ENCODE measurements at places on chromosomes 16 and 17. TPM values are rescaled to one million over a fixed set of nuclear protein-coding genes. Genes with fewer than 3 reads are reported as not detected.

DNA sequence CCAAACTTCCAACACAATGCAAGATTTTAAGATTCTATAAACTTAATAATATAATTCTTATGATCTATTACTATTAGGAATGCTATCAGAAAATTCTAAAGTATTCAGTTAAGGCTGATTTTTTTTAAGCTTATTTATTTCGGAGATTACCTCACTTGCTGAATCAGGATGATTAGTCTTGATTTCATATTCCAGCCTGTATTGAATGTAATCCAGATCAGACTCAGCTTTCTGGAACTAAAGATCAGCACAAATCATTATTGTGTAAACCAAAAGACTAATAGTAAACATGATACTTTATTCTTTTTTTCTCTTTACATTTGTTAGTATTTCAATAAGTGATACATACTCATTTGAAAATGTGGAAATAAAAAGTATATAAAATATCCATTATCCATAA is 23.9 kb downstream of the SKA2 start:
- no peak overlapping the region for H3K27ac ChIP-seq
- no peaks in the 10 kb centered on the region for H3K36me3 ChIP-seq
- H3K4me3 ChIP-seq = no peak overlapping the region
- no peak for DNase-seq

DNA sequence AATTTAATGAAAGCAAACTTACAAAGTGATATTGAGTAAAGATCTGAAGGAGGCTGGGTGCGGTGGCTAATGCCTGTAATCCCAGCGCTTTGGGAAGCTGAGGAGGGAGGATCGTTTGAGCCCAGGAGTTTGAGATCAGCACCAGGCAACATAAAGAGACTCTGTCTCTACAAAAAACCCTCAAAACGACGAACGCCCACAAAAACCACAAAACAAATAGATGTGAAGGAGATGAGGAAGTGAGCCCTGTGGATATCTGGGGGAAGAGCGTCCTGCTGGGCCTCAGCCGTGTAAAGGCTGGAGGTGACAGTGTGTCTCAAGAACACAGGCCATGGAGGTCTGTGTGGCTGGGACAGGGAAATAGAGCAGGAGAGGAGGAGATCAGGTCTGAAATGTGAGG is 68.8 kb downstream of the ITFG1 start:
- no peaks in the 10 kb centered on the region for H3K36me3 ChIP-seq
- no peaks in the 10 kb centered on the region for H3K27me3 ChIP-seq
- H3K4me3 ChIP-seq = no peak overlapping the region
- H3K27ac ChIP-seq = no peak overlapping the region

- no peak for DNase-seq
- no peaks in the 10 kb centered on the region for H3K27me3 ChIP-seq
- no peaks in the 10 kb centered on the region for H3K36me3 ChIP-seq
- H3K4me3 ChIP-seq = no peak overlapping the region
Measured at GRCh38 chr17:76270127-76270592, 5.0 kb downstream of the UBALD2 start.

GRCh38 chr16:65908568-65908967 is 457.9 kb upstream of the CDH5 start:
- no peaks in the 10 kb centered on the region for H3K27me3 ChIP-seq
- DNase-seq = no peak
- H3K4me3 ChIP-seq = no peak overlapping the region
- H3K36me3 ChIP-seq = no peaks in the 10 kb centered on the region

DNA sequence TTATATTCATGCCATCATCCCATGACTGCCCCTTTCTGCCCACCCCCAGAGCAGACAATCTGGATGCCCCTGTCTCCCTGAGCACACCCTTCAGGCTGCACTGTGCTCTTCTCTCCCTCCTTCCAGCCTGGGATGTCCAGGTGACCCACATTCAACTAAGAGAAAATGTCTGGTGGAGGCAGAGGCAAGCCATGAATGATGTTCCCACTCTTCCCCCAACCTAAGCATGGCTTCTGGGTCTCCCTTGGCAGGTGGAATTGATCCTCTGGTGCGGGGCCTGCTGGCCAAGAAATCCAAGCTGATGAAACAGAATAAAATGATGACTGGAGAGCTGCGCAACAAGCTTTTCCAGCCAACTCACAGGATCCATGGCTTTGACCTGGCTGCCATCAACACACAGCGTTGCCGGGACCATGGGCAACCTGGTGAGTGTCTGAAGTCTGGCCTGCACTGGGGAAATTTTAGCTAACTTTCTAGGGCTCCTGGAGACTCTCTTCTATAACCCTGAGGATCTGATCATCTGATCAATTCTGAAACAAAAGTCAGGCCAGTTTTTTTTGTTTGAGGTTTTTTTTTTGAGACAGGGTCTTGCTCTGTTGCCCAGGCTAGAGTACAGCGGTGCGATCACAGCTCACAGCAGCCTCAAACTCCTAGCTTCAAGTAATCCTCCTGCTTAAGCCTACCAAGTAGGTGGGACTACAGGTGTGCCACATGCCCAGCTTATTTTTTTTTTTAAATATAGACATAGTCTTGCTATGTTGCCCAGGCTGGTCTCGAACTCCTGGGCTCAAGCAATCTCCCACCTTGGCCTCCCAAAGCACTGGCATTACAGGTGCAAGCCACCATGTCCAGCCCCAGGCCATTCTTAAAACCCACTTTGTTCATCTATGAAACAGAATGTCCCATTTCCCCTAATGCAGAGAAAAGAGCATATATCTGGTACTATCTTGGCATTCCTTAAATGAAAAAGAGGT is 14.5 kb downstream of the MPO start:
- H3K4me1 ChIP-seq = no peaks in the 10 kb centered on the region
- no peak overlapping the region for H3K27ac ChIP-seq
- H3K36me3 ChIP-seq = no peaks in the 10 kb centered on the region
- H3K27me3 ChIP-seq = no peaks in the 10 kb centered on the region
- DNase-seq = no peak

GRCh38 chr16:86492961-86493629 is 17.2 kb upstream of the FOXF1 start:
- peaks cover 4% of the 10 kb centered on the region for H3K4me1 ChIP-seq
- no peak overlapping the region for H3K27ac ChIP-seq
- peaks cover 50% of the 10 kb centered on the region for H3K27me3 ChIP-seq

GRCh38 chr16:65117811-65118448 is 3.9 kb downstream of the CDH11 start:
- H3K4me3 ChIP-seq = no peak overlapping the region
- peak overlapping the region; percentile 94 for H3K27ac ChIP-seq
- no peaks in the 10 kb centered on the region for H3K4me1 ChIP-seq
- DNase-seq = peak; percentile 81
- no peaks in the 10 kb centered on the region for H3K36me3 ChIP-seq

DNA sequence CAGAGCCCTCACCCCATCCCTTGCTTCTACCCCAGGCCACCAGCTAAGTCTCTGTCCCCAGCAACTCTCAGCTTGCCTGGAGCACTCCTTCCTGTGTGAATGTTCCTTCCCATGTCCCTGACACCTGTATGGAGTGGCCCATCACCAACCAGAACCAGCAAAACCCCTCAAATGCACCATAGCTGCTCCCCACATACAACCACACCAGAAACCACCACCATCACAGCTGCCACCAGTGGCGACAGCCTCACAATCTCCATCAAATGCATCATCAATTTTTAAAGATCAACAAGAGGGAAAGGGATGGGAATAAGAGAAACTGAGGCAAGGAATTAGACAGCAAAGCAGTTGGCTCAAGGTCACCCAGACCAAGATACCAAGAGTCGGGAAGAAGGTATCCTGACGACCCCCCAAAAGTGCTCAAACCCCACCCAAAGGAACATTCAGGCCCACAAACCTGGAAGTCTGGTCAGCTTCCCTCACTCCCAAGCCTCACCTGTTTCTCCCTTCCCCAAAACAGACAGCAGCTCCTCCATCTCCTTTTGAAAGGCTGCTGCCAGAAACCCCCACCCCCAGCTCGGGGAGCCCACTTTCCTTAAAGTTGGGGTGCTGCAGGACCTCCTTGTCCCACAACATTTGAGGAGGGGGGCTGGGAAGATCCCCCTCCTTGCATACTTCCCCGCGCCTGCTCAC is 1.8 kb downstream of the SRCIN1 start:
- no peak for DNase-seq
- no peak overlapping the region for H3K27ac ChIP-seq
- peaks cover 5% of the 10 kb centered on the region for H3K27me3 ChIP-seq
- H3K4me1 ChIP-seq = no peaks in the 10 kb centered on the region
- H3K4me3 ChIP-seq = no peak overlapping the region

GRCh38 chr16:22284637-22285036 is 12.6 kb upstream of the POLR3E start:
- no peaks in the 10 kb centered on the region for H3K36me3 ChIP-seq
- no peaks in the 10 kb centered on the region for H3K4me1 ChIP-seq
- no peak for DNase-seq

DNA sequence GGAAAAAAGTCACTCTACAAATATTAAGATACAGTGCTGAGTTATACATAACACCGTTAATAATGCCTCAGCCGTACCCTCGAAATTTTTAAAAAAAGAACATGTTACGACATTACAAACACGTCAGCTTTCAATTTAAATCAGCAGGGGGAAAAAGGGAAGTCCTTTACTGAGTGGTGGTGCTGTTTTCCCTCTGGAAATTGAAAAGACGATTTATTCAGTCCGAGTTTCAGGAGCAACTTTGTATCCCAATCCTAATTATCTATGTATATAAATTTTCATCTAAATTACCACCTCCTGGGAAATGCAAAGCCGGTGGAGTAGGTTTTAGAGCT is 1.3 kb downstream of the NETO2 start:
- no peak overlapping the region for H3K4me3 ChIP-seq
- H3K27me3 ChIP-seq = no peaks in the 10 kb centered on the region
- no peaks in the 10 kb centered on the region for H3K36me3 ChIP-seq
- peaks cover 11% of the 10 kb centered on the region for H3K4me1 ChIP-seq
- no peak for DNase-seq

DNA sequence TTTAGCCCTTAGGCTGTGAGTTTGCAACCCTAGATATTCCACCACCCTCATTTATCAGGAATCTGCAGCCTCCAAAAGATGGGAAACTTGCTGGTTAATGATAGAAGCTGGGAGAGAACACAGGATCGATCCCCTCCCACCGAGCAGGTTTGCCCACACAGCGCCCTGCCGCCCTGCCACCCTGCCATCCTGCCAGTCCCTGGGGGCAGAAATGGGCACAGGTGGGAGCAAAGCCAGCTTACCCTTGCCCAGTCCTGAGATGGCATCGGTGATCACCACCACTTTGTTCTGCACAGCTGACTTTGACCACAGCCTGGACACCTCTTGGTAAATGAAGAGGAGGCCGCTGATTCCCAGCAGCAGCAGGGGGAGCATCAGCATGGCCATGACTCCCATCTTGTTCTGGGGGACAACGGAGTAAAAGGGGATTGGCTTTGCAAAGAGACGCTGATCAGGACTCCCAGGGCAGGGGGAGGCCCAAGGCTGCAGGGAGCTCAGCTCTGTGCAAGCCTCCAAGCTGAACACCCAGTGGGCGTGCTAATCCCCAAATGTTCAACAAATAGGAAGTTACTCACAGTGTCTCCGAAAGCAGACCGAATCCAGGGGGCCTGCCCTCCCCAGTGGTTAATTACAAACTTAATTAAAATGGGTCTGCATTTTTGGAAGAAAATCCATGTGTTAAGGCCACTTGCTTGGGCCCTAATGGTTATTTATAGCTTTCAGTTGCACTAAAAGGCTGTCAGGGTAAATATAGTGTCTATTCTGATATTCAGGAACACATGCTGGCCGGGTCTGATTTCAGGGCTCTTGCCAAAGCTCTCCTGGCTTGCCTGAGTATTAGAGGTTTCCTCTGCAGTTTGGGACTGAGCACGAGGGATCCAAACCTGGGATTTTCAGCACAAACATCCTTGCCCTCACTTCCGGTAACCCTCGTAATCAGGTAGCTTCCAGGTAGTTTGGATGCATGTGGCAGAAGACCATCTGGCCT is at the start of gene DHRS7C:
DHRS7C (minus strand) TSS at position 704 of the 988 bp plus-strand sequence; CDS start at position 396, 308 bp downstream.
- no peaks in the 10 kb centered on the region for H3K36me3 ChIP-seq
- no peak for DNase-seq
- H3K4me3 ChIP-seq = no peak within 1 kb of the TSS
- H3K27me3 ChIP-seq = no peaks in the 10 kb centered on the region

DNA sequence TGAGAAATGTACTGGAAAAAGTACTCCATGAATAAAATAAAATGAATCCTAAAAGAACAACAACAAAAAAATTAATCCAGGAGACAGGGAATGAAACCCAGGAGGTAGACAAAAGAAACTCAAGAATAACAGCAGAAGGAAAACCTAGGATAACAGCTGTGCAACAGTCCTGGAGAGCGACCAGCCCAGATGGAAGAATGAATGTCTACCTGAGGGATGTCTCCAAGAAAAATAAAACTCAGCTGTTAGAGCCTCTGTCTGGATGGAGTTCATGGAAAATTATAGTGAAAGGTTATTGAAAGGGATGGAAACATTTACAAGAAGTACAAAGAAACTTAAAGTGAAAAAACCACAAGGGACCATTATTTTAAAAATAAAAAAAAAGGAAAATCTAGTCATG is 135.8 kb upstream of the CA10 start:
- no peak overlapping the region for H3K4me3 ChIP-seq
- H3K4me1 ChIP-seq = no peaks in the 10 kb centered on the region
- DNase-seq = no peak
- no peak overlapping the region for H3K27ac ChIP-seq

- H3K4me1 ChIP-seq = peaks cover 5% of the 10 kb centered on the region
- DNase-seq = peak; percentile 89
- peak overlapping the region; percentile 88 for H3K27ac ChIP-seq
Measured at GRCh38 chr17:869086-869485, 86.9 kb downstream of the MRM3 start.

C16orf86 gene
- total RNA-seq = 6.9 TPM

CACNG5 gene
- not detected for total RNA-seq
